ENCODE measurements at places on chromosomes 12 and 14.

- DNase-seq, result no peak
These were observed 5.6 kb upstream of the JAG2 start for GRCh38 chr14:105173901-105174894.

DNA sequence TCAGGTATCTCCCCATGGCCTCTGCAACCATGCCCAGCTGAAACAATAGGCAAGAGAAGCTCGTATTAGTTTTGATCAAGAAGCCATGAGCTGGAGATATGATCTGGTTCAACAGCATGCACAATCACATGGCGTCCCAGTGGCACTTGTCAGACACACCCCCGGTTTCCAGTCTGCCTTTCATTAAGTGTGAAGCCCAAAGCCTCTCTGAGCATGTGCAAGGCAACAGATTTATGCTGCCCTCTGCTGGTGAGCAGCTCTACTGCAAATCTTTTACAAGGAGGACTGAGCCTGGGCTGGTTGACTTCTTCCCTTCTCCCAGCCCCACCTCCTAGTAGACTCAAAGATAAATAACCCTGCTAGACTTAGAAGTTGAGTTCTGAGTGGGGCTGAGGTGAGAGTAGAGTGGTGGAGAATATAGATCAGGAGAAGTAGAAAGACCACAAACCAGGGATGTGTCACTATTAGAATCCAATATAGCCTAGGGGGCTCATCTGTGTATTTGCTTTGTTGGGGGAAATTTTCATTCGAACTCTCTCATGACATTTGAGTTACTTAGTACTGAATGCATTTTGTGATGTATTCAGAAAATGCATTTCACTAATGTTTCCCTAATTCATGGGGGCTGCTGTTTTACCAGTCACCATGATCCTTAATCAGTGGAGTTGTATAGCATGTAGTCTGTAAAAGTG, 53.7 kb upstream of the MBIP start:
- peak; percentile 40 for DNase-seq

GRCh38 chr12:54273981-54274380, 5.9 kb downstream of the CBX5 start:
- no peak for DNase-seq

DNA sequence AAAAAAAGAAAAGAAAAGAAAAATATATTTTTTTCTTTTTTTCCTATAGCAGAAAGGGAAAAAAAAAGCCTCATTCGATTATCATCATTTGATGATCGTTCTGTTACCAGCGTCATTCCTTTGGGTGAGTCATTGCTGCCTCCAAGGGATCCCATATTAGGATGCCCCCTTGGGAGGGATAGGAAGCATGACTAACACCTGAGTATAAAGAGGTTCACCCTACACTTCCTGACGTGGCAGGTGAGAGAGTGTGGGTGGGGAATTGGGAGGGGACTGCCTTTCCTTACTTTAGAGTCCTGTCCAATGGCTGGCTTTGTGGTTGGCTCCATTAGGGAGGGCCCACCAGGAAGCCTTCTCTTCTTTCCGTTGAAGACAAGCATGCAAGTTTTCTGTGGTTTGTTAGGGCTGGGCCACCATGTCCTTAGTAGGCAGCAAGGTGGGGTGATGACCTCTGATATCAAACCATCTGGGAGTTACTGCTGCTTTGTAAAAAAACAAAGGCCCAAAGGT, 56.1 kb upstream of the FUT8 start:
- no peak for DNase-seq

GRCh38 chr12:49680075-49680474, 27.1 kb downstream of the FMNL3 start:
- no peak for DNase-seq

- no peak for DNase-seq
These were observed 13.2 kb downstream of the DTX1 start for GRCh38 chr12:113069751-113070116.

GRCh38 chr12:108861878-108862587, 4.7 kb upstream of the SSH1 start:
- DNase-seq, result no peak

GRCh38 chr12:107844312-107844921, 69.9 kb downstream of the ASCL4 start:
- DNase-seq, result no peak

- DNase-seq, result no peak
These were observed 140.5 kb downstream of the SLC16A7 start for GRCh38 chr12:59736359-59736758.

- no peak for DNase-seq
These were observed 7.8 kb downstream of the CKB start for GRCh38 chr14:103514596-103515421.

GRCh38 chr14:46581036-46581671, 70.4 kb downstream of the RPL10L start:
- DNase-seq, result no peak

DNA sequence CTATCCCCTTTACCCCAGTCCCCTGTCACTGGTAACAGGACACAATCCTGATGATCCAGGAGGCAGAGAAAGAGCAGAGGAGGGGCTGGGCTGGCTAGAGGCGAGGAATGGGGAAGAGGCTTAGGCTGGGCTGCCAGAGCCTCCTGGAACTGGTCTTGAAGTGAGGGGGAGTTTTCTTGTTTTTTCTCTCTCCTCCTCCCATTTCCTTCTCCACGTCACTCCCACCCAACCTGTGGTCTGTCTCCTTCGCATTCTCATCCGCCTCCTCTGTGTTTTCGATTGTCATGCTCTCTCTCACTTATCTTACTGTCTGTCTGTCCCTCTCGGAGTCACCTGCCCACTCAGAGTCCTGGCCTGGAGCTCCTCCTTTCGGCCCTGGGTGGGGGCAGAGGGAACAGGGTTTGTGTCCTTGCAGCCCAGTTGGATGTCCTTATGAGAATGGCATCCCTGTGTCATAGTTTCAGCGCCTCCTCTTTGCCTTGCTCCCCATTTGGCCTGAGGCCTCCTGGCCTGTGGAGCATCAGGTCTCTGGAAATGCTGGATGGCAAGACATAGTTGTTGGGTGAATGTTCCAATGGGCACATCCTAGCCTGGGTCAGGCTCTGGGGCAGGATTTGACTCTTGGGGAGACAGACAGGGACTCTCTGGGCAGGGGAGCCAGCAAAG, 3.4 kb upstream of the KRT80 start:
- DNase-seq, result no peak

- no peak for DNase-seq
These were observed 202.2 kb downstream of the TSPAN9 start for GRCh38 chr12:3279415-3279780.

DNA sequence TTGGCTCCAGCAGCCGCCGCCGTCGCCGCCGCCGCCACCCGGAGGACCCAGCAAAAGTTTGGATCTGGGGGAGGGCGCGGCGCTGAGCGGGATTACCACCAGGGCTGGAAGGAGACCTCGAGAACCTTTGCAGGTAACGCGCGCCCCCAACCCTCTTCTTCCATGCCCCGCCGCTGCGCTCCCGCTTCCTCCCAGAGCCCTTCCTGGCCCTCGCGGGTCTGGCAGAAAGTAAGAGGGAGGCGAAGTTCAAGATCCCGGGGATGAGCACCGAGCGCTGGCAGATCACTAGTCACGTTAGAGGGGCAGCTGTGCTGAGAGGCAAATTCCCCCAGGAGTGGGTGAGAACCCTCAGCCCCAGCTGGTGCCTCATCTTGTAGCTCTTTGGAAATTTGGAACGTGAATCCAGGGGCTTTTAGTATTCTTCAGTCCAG, 3.9 kb downstream of the FLRT2 start:
- no peak for DNase-seq

GRCh38 chr12:52285172-52285745, 6.1 kb downstream of the KRT81 start:
- no peak for DNase-seq

DNA sequence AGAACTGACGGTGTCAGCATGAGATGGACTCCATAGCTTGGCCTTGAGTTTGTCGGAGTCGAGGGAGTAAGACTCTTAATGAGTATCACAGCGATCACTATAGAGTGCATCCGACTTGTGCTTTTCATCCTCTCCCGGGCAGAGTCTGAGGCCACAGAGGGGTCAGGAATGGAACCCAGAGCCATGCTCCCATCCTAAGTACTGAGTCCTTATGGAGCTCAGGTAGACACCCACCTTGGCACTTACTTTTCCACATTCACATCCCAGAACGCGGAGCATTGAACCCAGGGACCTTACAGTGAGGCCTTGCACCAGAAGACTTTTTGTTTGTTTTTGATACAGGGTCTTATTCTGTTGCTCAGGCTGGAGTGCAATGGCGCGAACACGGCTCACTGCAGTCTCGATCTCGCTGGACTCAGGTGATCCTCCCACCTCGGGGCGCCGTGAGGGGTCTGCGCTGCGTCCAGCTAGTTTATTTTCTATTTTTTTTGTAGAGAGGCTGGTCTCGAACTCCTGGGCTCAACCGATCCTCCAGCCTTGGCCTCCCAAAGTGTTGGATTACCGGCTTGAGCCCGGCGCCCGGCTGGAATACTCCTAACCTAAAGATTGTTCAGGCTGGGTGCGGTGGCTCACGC, 719 bp upstream of the SRSF9 start:
- DNase-seq, result no peak

DNA sequence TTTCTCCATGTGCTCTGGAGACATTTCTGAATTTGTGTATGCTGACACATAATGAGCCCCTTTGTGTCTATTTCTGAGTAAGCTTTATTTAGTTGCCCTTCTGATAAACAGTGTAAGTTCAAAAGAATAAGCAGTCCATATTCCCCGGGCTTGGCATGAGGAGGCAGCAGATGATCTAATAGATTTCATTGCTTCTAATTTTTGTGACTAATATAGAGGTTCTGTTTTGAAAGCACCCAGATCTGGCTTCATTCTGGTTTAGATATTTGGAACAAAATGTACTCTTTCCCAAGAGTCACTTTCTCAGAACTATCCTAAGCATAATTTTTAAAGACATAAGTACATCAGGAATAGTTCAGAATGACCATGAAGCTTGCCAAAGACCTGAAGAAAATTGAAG, 290.9 kb downstream of the BTG1 start:
- DNase-seq, result no peak

GRCh38 chr14:23665302-23666016, 29.3 kb downstream of the DHRS2 start:
- DNase-seq, result no peak

DNA sequence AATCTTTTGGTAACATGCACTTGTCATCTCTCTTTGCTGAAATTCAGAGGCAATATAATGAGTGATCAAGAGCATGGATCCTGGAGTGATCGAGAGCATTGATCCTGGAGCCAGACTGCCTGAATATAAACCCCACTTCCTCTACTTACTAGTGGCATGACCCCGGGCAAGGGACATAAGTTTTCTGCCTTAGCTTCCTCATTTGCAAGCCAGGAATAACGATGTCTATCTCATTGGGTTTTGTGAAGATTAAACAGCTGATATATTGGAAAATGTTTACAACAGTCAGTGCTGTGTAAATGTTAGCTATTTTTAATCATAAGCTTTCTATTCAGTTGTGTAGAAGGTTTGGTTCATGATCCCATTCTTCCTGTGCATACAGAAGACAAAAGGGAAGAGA, 2.4 kb upstream of the CSRNP2 start:
- DNase-seq, result no peak

DNA sequence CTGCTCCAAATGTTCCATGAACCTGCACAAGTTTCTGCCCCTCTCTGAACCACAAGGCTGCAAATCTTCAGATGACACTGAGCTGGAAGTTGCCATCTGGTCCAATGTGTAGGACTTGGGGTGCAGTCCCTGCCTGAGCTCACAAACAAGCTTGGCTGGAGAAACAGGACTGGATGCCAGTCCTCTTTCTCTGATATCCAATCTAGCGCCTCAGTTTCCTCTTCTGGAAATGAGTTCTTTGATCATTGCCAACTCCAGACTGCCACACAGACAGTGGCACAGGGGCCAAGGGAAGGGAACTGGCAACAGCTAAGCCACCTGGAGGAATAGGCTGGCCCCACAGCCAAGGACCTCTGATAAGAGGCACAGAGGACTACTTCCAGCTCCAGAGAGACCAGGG, 15.5 kb downstream of the CMKLR1 start:
- no peak for DNase-seq

- DNase-seq, result no peak
These were observed 4.2 kb upstream of the CLECL1 start for GRCh38 chr12:9736936-9737705.

DNA sequence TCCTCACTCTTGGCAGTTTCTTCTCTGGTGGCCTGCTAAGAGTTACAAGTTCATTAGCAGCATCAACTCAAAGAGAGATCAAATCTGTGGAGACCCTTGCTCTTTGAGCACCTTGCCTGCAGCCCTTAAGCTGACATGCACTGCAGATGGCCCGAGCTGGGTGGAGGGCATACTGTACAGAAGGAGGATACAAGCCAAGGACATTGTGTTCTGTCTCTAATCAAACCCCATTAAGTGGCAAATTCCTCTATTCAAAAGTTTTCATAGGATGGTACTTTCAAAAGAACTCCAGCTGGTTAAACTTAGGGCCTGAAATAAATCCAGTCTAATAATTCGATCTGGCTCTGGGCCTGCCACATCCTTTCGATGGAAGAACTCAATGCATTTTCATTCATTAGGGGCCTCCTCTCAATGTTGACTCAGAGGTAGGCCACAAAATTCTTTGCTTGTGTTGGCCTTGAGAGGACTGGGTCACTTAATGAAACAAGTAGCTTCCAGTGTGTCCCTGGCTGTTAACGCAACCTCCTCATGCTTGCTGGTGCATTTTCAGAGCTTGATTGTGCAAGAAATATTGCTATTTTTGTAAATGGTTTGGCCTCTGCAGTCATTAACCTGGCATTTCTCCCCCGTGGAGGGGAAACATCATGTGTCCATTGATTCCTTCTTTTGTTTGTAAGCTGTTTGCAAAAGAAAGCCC, 318.2 kb downstream of the NUAK1 start:
- no peak for DNase-seq

- DNase-seq, result no peak
These were observed 1012.0 kb downstream of the FLRT2 start for GRCh38 chr14:86541972-86542371.

GRCh38 chr12:127980585-127980984, 286.4 kb upstream of the TMEM132C start:
- no peak for DNase-seq

DNA sequence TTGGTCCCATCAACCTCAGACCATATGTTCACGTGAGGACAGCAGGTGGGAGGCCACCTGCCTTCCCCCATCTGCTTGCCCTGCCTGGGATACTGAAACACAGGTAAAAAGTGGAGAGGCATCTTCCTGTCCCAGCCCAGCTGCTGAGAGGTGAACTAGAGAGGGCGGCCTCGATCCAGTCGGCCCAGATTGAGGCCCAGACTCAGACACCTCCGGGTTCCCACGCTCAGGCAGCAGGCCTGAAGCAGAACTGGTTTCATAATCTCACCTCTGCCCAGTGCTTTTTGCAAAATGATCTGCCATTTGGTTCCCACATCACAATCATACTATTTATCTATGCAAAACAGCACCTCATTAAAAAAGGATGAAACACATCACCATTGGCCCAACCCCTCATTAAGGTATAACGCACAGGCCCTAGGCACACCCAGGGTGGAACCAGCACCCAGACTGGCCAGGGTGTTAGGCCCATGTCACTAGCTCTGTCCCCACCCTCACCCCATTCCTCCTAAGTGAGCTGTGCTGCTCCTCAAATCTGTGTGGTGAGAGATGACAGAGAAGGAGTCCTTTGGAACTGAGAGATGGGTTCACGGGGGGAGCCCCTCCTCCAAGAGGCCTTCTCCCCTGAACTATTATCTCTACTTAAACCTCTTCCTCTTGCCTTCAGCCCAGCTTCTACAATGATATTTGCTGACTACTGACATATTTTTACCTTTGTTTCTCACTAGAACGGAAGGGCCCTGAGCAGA, 81.1 kb downstream of the ZFP36L1 start:
- no peak for DNase-seq

- DNase-seq, result no peak
These were observed 3.3 kb downstream of the COL2A1 start for GRCh38 chr12:48000878-48001504.

- no peak for DNase-seq
These were observed 120.7 kb upstream of the PWP1 start for GRCh38 chr12:107564946-107565345.

Measured in stimulated activated CD8-positive, alpha-beta memory T cell treated with anti-CD3 and anti-CD28 coated beads, Interleukin-4, amount 100 ng/mL, for 4 hours (primary cell).